MM.1S (cell line): ENCODE measurements at places on chromosomes 4 and X.

- DNase-seq, result no peak
Measured at GRCh38 chrX:2854918-2855317, 26.2 kb downstream of the GYG2 start.

DNA sequence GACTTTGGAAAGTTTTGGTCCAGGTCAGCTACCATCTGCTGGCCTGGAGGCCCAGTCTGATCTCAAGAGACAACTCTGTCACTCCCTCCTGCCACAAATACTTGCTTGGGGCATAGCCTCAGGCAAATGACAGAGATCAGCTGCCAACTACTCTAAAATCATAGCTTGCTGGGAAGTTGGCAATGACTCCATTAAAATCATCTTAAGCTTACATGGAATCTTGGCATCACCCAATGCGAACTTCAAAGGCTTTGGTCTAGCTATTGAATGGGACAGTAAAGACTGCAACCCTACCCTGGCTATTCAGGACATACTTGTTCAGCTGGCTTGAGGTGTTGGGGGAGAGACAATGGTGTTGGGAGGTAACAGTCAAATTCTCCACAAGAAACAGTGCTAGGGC, 7.0 kb upstream of the USO1 start:
- no peak for DNase-seq

DNA sequence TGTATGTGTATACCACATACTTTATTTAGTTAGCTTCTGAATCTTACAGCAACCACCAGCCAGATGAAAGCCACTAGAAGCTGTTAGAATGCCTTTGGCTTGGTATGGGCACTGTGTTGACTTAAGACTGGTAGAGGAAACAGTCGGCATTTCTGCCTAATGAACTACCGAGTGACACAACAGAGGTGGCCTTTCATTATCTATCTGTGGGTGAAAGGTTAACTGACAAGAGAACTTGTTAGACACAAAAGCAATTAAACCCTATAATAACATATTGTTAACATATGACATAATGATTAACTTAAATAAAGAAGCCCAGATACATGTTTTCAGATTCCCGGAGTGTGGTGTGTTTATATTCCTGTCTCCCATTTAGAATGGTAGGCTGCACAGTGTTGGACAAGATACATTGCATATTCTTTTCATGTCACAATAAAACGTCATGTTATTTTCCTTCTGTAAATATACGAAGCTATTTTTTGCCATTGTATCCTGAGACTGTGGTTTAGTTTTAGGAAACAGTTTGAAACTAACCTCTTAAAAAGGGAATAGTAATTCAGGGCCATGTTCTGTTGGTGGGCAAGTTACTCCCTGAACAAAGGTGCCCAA, 181.5 kb downstream of the SLIT2 start:
- DNase-seq, result no peak

DNA sequence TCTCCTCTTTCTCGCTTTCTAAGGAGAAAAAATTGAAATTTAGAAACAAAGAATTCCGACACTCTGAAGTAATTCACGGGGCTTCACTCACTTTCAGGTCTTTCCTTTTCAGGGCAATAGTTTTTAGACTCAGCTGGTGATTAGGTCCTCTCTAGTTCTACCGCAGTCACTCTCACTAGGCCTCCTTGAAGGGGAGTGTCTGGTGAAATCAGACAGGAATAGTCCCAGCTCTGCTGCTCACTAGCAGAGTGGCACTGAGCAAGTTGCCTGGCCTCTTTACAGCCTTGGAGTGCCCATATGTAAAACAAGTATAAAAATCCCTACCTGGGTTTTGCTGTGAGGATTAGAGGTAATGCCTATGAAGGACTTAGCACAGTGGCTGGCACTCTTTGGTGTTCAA, 64.1 kb downstream of the NEUROG2 start:
- no peak for DNase-seq

DNA sequence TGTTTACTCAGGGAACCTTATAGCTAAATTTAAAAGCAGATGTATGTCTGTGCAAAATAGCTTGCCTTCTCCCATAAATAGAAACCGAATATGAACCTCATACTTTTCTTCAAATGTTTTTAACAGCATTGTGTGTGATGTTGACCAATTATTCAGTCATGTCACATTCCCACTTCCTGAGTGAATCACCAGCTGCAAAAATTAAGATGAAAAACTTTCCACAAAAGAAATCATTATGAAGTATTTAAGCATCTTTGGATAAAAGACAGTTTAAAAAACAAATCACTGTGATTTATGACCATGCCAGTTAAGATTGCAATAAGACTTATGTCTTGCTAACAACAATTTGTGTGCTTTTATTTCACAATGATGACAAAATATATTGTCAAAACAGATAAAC, 220.1 kb downstream of the PDGFC start:
- peak; percentile 27 for DNase-seq

GRCh38 chr4:118113220-118113619, 78.9 kb downstream of the NDST3 start:
- DNase-seq, result peak; percentile 64
